ENCODE measurements at places on chromosomes 13 and 19.

DNA sequence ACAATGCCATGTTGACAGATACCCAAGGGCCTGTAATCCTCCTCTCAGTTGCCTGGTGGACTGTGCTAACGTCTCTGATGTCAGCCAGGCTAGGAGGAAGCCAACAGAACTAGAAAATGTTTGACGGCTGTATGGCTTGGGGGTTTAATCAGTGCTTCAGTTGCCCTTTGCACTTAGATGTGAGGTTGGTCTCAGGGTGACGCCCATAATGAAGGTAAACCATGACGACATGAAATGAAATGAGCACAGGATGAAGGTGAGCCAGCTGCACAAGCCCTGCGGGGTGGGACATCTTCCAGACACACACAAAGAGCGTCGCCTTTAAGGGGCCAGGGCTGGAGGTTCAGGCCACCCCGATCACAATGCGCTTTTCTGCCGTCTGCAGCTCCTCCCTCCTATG, 127.2 kb downstream of the CRYL1 start:
- no peak for DNase-seq

- no peak for DNase-seq
Observed at GRCh38 chr13:113554333-113554700, 30.2 kb upstream of the TFDP1 start.

- no peak for DNase-seq
Observed at GRCh38 chr13:33752597-33752996, 65.4 kb upstream of the RFC3 start.

DNA sequence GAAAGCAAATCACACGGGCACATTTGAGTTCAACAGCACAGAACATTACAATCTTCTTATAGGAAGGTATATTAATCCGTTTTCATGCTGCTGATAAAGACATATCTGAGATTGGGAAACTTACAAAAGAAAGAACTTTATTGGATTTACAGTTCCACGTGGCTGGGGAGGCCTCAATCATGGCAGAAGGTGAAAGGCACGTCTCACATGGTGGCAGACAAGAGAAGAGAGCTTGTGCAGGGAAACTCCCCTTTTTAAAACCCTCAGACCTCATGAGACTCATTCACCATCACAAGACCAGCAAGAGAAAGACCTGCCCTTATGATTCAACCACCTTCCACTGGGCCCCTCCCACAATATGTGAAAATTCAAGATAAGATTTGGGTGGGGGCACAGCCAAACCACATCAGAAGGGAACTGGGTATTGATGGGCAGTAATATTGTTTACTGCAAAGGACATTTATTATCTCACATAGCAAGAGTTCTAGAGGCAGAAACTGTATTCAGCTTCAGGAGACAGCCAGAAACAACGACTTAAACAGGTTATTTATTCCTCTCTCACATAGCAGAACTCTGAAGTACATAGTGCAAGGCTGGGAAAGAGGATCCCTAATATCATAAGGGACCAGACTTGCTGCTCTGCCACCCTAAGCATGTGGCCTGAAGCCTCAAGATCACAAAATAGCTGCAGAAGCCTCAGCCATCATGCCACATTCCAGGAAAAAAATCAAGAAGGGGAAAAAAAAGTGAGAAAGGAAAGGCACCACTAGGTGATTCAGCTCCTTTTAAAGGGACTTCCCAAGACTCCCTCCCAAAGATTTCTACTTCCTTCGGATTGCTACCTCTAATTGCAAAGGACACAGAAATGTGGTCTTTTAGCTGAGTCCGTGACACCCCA, 23.1 kb downstream of the FXYD5 start:
- no peak for DNase-seq

DNA sequence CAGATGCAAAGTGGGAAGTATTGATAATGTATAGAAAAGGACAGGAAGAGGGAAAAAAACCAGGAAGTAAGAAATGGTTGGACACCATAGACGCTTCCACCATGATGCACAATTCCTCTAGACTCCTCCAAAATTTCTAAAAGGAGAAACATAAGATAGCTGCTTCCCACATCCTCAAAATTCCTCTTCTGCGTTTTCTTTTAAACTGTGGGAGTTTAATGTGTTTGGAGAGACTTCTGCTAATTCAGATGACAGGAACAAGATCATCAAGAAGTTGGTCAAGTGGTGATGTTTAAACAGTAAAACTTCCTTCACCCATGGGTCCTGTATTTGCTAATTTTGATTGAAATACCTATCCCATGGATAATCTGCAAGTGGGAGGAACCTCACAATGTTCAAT, 130.2 kb downstream of the IRS2 start:
- no peak for DNase-seq

- no peak for DNase-seq
Observed at GRCh38 chr19:17340302-17340870, 3.0 kb downstream of the GTPBP3 start.

DNA sequence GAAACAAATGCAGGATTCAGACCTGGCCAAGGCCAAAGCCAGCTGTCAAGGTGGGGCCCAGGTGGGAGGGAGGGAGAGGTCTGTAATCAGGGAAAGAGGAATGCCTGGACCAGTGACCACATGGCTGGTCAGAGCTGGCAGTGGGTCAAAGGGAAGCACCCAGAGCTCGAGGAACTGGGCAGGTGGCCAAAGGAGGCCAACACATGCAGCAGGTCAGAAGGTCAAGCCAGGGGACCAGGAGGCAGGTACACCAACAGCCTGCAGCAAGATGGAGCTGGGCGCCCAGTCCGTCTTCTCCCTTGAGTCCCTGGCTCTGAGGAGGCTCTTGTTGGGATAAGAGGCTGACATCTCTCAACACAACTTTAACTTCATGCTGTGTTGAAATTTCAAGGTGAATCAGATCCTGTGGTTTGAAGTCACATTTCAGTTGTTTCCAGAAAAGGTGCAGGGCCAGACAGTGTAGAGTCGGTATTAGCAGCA, 17.1 kb downstream of the GPATCH1 start:
- DNase-seq, result no peak

DNA sequence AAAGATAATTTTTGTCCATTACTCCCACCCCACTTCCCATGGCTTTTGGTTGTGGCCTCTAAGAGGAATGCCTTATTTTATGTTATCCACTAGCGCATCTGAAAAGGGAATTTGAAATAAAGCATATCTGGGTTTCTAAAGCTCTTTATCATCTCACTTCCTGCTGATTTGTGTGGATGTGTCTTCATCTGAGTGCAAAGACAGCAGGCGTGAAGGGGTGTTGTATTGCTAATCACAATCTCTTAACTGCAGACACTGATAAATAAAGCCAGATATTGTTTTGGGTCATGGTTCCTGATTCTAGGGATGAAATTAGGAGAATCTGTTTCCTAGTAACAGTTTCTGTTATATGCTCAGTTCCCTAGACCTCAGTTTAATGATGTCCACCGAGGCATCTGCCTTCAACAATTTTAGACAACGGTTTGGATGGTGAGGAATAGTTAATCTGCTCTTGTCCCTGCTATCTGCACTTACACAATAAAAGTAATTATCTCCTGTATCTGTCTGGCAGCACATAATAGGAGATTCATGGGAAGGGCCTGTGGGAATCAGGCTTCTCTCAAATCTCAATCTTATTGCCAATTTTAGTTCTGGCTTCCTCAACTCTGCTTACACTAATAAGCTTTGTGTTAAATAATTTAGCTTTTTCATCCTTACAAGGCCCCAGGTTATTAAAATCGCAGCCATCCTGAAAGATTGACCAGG, 517.9 kb upstream of the ATXN8OS start:
- DNase-seq, result no peak

DNA sequence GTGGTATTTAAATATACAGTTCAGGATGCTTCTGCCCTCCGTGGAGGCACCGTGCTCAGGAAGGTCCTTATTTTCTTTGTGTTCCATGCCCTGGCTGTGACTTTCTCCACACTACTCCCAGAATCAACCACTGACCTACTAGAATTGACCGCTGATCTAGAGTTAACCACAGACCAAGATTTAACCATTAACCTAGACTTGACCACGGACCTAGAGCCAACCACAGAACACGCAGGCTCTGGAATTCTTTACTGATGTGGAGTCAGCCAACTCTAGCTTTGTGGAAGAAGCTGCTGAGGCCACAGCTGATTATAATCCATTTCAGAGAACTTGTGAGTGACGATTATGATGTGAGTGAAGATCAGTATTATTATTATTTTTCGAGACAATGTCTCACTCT, 18.0 kb downstream of the GTF2F2 start:
- DNase-seq, result no peak

DNA sequence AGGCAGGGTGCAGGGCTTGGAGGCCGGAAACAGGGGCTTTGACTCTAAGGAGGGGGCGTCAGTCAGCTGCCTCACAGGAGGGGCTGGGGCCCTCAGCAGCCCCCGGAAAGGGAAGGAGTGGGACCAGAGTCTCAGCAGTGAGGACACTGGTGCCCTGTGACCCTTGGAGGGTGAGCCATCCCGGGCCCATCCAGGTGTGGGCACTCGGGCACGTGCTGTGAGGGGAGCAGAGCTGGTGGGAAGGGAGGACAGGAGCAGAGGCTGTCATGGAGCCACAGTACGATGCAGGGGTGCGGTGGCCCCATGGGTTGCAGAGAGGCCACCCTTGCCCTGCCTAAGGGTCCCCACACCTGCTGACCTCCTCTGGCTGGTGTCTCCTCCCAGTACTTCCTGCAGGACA, 19.1 kb upstream of the ZNF544 start:
- no peak for DNase-seq

GRCh38 chr13:66210677-66211076, 1019.5 kb downstream of the PCDH9 start:
- DNase-seq, result no peak

GRCh38 chr13:113186061-113186900, 22.2 kb downstream of the PCID2 start:
- no peak for DNase-seq

DNA sequence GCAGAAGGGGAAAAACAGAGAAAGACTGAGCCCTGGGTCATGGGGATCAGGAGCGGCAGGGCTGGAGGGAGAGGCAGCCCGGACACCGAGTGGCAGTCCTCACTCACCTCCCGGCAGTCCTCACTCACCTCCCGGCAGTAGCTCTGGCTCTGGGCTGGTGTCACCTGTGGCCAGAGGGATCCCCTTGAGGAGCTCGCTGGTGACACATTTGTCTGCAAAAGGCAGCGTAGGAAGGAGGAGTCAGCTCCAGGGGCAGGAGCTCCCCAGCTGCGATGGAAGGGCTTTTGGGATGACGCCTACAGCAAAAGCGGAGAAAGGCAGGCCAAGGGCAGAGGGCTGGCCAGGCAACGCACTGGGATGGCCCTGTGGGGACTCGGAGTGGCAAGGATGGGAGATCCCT, 739 bp downstream of the EIF3G start:
- no peak for DNase-seq

- DNase-seq, result no peak
Observed at GRCh38 chr13:29162638-29163235, 342.6 kb downstream of the MTUS2 start.

Data from HEK293T (cell line).